ENCODE measurements at places on chromosomes 4 and X. TPM values are rescaled to one million over a fixed set of nuclear protein-coding genes. Genes with fewer than 3 reads are reported as not detected.

The LCORL gene
- total RNA-seq, result 12.6 TPM

The BLTP1 gene
- 80.0 TPM for total RNA-seq

The SATL1 gene
- not detected for total RNA-seq

- H3K36me3 ChIP-seq, result no peaks in the 10 kb centered on the region
- no peak overlapping the region for H3K27ac ChIP-seq
- H3K4me1 ChIP-seq, result no peaks in the 10 kb centered on the region
- DNase-seq, result no peak
- H3K4me3 ChIP-seq, result no peak overlapping the region
These were observed 824.8 kb upstream of the GALNTL6 start for GRCh38 chr4:170988446-170988845.

- no peak for DNase-seq
- no peaks in the 10 kb centered on the region for H3K36me3 ChIP-seq
- H3K27ac ChIP-seq, result no peak overlapping the region
- H3K27me3 ChIP-seq, result no peaks in the 10 kb centered on the region
- no peaks in the 10 kb centered on the region for H3K4me1 ChIP-seq
- H3K4me3 ChIP-seq, result no peak overlapping the region
These were observed 9.4 kb downstream of the FHIP1A start for GRCh38 chr4:151418385-151418784.

GRCh38 chr4:128847082-128847724, 37.7 kb downstream of the JADE1 start:
- DNase-seq, result no peak
- H3K4me3 ChIP-seq, result no peak overlapping the region
- no peaks in the 10 kb centered on the region for H3K27me3 ChIP-seq

- DNase-seq, result no peak
- H3K4me3 ChIP-seq, result no peak overlapping the region
- no peaks in the 10 kb centered on the region for H3K27me3 ChIP-seq
- no peaks in the 10 kb centered on the region for H3K4me1 ChIP-seq
These were observed 2.8 kb upstream of the MAMLD1 start for GRCh38 chrX:150360331-150360730.

DNA sequence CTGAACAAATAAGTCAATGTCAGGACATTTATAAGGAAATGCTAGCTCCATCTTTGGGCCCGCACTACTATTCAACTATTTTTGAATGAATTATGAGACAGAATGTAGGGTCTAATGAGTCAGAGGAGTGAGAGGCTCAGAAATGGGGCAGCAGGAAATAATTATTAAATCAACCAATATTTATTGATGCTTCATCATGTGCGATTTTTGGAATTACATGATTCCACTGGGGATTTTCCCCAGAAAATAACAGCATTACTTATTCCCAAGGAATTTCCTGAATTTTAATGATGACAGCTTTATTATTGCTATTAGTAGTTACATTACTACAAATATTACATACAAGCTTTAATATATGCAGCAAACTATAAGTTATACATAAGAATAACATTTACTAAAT, 49.3 kb upstream of the PHF8 start:
- H3K4me1 ChIP-seq, result no peaks in the 10 kb centered on the region
- no peak overlapping the region for H3K4me3 ChIP-seq
- H3K27ac ChIP-seq, result no peak overlapping the region
- H3K27me3 ChIP-seq, result no peaks in the 10 kb centered on the region

DNA sequence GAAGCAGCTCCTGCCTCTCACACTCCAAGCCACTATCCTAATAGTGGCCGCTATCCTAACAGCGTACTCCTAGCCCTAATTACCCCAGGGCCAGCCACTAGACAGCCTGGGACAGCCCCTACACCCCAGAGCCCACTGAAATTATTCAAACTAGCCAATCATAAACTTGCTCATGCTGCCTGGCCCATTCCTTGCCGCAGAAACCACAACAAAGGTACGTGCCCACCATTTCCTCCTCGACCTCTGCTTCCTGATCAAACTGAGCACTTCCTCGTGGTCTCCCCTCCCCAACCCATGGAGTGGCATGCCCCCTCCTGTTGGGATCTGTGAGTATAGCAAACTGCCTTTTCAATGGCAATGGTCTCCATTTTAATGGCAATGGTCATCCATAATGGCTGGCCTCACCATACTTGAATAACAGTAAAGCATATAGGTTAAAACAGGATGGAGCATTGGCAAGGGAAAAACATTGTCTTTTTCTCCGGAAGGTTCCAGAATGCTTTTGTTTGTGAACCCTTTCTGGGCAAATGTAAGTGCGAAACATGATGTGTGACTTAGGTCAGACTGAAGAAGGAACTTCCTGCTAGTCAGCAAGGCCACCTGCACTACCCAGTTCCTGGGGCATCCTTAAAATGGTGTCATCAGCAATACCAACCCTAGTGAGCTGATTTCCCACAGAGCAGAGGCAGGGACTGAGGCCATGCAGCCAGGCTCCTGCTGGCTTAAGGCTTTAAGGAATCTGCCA, 107.1 kb upstream of the ATP6AP2 start:
- no peak overlapping the region for H3K4me3 ChIP-seq
- no peaks in the 10 kb centered on the region for H3K27me3 ChIP-seq
- H3K36me3 ChIP-seq, result no peaks in the 10 kb centered on the region
- DNase-seq, result no peak
- no peak overlapping the region for H3K27ac ChIP-seq
- peaks cover 5% of the 10 kb centered on the region for H3K4me1 ChIP-seq

DNA sequence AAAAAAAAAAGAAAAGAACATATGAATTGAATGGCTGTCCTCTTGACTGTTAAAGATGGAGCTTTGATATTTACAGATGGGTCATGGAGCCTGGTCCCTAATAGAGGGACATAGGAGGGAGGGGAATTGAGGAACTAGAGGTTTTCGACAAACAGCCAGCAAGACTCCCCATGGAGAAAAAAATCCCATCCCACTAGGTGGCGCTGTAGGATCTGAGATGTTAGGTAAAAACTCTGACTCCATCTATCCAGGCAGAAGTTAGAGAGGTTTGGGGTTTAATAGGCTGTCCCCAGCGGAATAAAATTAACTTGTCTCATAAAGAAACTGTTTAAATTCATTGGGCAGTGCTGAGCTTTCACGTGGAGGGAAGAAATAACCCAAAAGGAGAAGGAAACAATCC, 45.9 kb downstream of the HMGB2 start:
- H3K4me3 ChIP-seq, result no peak overlapping the region
- H3K36me3 ChIP-seq, result no peaks in the 10 kb centered on the region
- DNase-seq, result no peak

Data from upper lobe of right lung (tissue), 1 donor.